ENCODE measurements at places on chromosomes 4 and X.

DNA sequence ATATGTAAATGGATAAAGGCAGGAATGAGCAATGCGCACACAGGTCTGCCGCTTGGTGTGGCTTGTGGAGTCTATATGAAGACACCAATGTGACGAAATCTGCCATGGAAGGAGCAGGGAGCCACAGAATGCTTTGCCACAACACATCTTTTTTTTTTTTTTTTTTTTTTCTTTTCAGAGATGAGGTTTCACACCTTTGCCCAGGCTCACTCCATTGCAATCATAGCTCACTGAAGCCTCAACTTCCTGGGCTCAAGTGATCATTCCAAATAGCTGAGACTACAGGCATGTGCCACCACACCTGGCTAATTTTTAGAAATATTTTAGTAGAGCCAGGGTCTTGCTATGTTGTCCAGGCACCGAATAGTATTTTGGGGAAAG is 17.4 kb upstream of the SLC34A2 start:
- no peak for DNase-seq

DNA sequence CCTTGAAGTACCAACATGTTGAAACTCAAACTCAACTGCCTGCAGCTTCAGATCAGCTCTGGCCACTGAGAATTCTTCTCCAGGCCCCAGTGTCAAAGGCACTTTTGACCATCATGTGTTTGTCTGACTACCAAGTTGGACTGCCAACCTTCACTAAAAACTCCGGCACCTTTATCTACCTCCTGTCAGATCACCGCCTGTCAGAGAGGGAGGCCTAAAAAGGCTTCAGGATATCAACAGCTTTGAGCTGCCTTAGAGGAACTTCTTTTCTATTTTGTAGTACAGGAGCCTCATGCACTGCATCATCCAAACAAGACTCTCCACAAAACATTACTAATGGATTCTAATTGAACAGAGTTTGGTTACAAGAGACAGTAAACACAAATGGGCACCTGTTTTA is 2.8 kb downstream of the ACSL1 start:
- DNase-seq = no peak

GRCh38 chrX:110665223-110666002 is 130.2 kb downstream of the CHRDL1 start:
- DNase-seq = no peak

- no peak for DNase-seq
Measured at GRCh38 chr4:120218981-120219380, 152.3 kb upstream of the MAD2L1 start.

DNA sequence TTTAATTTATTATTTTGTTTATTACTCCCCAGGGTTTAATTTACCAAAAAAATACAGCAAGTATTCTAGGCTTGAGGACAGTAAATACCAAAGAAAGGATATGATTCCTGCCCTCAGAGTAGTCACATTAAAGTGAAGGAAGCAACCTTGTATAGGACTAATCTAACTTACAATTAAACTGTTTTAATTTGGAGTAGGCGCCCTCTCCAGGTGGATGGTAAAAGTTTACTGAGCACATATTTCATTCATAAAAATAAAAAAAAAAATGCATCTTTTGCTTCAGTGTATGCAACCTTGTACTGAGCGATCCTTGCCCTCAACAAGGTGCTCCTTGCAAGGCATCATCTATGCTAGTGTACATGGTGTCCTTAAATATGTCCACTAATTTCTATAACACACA is 72.0 kb upstream of the MAGEB16 start:
- DNase-seq = no peak
